Upper lobe of left lung (tissue), 6 donors: ENCODE measurements at places on chromosomes 3 and 15. TPM values are rescaled to one million over a fixed set of nuclear protein-coding genes. Genes with fewer than 3 reads are reported as not detected.

- no peaks in the 10 kb centered on the region for H3K4me1 ChIP-seq
- no peaks in the 10 kb centered on the region for H3K27me3 ChIP-seq
- no peak overlapping the region for H3K4me3 ChIP-seq
- H3K36me3 ChIP-seq: no peaks in the 10 kb centered on the region
- DNase-seq: no peak
Observed at GRCh38 chr15:88725305-88726210, 77.7 kb upstream of the ACAN start.

GRCh38 chr3:97927704-97928103, 44.5 kb downstream of the RIOX2 start:
- peaks cover 28% of the 10 kb centered on the region for H3K36me3 ChIP-seq
- H3K27ac ChIP-seq: no peak overlapping the region
- H3K27me3 ChIP-seq: no peaks in the 10 kb centered on the region
- H3K4me1 ChIP-seq: no peaks in the 10 kb centered on the region
- no peak for DNase-seq

DNA sequence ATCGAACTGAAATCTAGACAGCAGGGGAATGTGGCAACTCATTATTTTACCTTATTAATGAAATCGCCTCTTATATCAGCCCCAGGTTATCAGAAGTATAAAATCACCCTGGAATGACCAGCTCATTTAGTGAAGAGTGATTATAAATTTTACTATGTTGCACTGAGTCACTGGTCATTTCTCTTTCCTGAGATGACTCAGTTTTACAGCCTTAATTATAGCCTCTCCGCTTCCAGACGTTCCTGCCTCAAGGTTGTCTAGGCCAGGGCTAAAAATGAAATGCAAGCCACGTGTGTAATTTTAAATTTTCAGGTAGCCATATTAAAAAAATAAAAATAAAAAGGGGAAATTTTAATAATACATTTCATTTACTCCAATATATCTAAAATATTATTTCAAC, 33.3 kb downstream of the DET1 start:
- DNase-seq: no peak
- no peaks in the 10 kb centered on the region for H3K27me3 ChIP-seq
- no peak overlapping the region for H3K4me3 ChIP-seq
- no peaks in the 10 kb centered on the region for H3K4me1 ChIP-seq
- H3K36me3 ChIP-seq: peaks cover 58% of the 10 kb centered on the region

- H3K27ac ChIP-seq: no peak overlapping the region
- no peaks in the 10 kb centered on the region for H3K4me1 ChIP-seq
- H3K36me3 ChIP-seq: no peaks in the 10 kb centered on the region
- H3K27me3 ChIP-seq: no peaks in the 10 kb centered on the region
Observed at GRCh38 chr3:155443815-155444214, 150.3 kb upstream of the STRIT1 start.

Gene CAV3
- not detected for total RNA-seq

Gene P2RY1
- total RNA-seq: 17.9 TPM
